ENCODE measurements at places on chromosomes 1 and 21. TPM values are rescaled to one million over a fixed set of nuclear protein-coding genes. Genes with fewer than 3 reads are reported as not detected.

DNA sequence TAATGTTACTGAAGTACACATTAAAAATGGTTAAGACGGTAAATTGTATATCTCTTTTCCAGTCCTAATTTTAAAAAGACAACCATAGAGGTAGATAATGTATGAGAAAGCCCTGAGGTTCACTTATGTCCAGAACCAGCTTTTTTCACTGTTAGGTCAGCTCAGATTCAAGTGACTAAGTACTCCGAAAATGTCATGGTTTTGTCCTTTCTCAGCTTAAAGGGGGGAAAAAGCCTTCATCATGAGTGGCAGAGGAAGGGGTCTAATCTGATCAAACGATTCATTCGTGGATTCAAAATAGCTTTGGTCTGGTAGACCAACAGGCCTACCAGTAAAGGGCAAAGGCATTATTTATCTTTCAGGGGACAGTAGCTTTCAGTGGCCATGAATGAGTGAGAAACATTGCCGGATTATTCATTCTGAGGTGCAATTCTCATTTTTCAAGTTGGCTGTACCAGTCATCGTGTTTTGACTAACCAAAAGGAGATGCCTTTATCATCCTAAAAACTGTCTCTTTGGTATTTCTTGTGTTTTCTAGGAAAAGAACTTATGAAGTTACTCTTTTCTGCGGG, 208.4 kb downstream of the HHIPL2 start:
- no peak for DNase-seq

DNA sequence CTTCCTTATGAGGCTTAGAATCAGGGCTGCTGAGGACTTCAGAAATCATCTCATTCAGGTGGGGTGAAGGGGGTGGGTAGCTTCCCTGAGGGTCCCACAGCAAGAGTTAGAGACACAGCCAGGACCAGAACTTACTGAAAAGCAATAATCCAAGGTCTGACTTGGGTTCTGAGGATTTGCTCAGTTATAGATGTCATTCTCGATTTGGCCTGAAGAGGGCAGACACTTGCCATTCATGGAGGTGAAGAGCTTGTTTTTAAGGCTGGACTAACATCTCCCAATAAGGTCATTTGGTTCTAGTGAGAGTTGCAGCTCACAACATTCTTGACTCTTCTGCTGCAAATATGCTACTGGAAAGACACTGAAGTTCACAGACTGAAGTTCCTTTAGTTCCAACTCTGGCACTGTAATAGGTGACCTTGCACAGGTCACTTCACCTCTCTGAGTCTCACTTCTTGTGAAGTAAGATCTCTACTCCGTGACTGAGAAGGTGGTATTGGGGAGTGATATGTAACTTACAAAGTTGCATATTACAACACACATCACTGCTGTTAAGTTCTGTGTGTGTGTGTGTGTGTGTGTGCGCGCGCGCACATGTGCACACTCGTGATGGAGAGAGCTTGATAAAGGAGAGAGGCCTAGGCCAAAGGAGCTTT, 69.8 kb upstream of the DIRAS3 start:
- DNase-seq: peak; percentile 90

GRCh38 chr1:239977416-239977815, 114.3 kb upstream of the FMN2 start:
- no peak for DNase-seq

DNA sequence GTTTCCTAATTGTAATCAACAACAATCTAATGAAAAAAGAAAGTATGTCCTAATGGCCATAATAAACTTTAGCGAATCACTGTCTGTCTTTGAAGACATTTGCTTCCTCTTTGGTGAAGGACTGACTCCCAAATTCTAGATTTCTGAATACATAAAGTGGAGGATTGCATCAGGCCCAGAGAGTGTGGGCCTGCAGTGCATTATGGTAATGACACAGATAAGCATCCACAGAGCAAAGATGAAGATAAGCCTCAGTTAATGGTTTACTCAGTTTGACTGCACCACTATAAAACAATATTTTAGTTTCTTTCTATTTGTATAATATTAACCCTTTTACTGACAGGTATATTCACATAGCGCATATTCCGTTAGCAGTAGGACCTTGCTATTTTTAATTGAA, 365.5 kb downstream of the KCTD3 start:
- DNase-seq: no peak

DNA sequence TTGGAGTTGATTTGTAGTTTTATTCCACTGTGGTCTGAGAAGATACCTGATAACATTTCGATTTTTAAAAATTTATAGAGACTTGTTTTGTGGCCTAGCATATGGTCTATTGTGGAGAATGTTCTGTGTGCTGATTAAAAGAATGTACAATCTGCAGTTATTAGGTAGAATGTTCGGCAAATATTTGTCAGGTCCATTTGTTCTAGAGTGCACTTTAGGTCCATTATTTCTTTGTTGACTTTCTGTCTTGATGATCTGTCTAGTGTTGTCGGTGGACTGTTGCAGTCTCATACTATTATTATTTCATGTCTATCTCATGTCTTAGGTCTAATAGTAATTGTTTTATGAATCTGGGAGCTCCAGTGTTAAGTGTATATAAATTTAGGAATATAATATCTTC, 116.8 kb downstream of the NME7 start:
- DNase-seq: no peak

- DNase-seq: peak; percentile 100
Measured at GRCh38 chr1:31955917-31956736, 18.0 kb upstream of the PTP4A2 start.

DNA sequence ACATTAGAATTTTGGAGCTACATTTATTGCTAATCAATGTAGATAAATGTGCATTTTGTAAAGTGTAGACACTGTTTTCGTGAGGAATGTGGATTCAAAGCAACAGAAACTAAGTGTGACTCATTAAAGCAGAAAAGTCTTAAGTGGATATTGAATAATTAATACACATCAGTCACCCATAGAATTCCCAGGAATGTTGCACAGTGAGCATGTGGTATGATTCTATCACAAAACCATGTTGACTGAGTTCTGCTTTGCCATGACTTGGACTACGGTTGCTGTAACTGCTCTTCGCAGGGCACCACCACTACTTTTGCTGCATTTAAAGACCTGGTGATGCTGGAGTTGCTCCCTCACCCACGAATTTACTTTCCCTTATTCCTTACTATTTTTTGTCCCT, 471.8 kb downstream of the KCNT2 start:
- no peak for DNase-seq

Gene DISP3
- total RNA-seq: not detected

Gene B4GALT3
- total RNA-seq: 11.4 TPM

All from fibroblast of the aortic adventitia (primary cell).